ENCODE measurements at places on chromosomes 7 and 10.

- DNase-seq = no peak
Observed at GRCh38 chr7:51965454-51965853, 648.8 kb upstream of the COBL start.

DNA sequence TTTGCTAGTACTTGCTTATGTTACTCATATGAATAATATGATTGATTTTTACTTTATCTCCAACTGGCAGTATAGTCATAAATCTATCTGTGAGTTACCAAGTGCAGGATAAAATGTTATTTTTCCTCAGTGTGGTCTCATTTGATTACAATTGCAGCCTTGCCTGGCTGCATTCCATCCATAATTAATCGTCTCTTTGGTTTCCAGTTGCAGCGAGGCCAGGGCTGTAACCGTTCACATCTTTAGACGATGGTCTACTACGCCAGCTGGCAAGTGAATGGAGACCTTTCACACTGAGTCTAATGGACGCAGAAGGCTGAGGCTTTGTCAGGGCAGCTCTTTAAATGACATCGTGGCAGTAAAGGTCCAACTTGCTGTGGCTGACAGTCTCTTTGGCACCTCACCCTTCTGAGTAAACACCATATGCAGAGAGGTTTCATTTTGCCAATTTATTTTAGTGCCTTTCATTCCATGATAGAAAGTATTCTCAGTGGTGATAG, 84.0 kb downstream of the ARL4A start:
- DNase-seq = no peak

DNA sequence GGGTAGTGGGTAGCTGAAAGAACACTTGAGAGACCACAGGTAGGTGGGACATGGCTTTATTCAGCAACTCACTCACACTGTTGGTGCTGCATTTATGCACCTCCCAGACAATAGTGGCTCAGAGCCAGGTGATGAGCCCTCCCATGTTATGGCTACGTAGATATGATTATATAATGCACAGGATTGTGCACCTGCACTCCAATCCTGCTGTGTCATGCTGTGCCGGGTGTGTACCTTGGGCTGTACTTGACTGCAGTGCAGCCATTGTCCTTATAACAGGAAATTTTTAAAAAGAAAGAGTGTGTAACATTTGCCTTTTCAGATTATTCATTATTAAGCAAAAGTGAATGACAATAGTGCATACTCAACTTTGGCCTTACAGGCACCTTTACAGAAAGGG, 366.1 kb upstream of the BMPER start:
- no peak for DNase-seq

DNA sequence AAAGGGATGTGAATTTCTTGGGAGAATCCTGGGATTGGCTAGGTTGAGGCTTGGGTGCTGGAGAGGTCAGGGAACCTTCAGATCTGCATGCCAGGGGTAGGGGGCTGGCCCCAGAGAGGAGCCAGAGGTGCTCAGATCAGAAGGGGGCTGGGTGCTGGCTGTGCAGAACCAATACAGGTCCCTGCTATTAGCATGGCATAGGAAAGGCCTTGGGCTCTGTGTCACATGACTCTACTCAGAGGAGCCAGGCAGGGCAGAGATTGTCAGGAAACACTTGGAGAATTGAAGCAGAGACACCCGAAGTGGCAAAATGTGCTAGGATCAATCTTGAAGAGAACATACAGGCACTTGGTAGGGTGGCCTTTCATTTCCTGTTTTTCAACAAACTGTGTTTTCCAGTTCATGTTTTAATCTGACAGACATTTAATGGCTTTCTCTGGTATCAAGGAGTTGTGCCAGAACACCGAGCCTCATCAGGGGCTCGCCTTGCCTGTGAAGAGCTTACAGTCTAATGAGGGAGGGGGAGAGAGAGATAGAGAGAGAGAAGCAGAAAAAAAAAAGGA, 498.9 kb downstream of the RPS24 start:
- DNase-seq = no peak

- DNase-seq = no peak
Observed at GRCh38 chr7:93851536-93851935, 39.0 kb downstream of the TFPI2 start.

GRCh38 chr7:122597277-122597676, 101.6 kb downstream of the RNF133 start:
- DNase-seq = no peak

- no peak for DNase-seq
Observed at GRCh38 chr10:100983868-100984671, 3.2 kb downstream of the MRPL43 start.

DNA sequence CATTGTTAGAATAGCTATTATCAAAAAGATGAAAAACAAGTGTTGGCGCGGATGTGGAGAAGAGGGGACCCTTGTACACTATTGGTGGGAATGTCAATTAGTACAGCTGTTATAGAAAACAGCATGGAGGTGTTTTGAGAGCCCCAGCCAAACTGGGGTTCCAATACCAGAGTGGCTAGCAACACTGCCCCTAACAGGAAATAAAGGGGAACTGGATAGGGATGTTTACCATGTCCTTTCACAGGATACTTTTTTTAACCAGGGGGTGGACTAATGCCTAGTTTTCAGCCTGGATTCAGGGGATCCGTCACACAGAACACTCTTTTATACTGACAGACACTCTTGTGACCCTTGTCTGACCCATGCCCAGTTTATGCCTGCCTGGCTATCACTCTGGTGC, 6.9 kb upstream of the GSTK1 start:
- DNase-seq = no peak

GRCh38 chr7:6438427-6438826, 9.3 kb downstream of the DAGLB start:
- no peak for DNase-seq

- DNase-seq = no peak
Observed at GRCh38 chr10:121696854-121697253, 98.6 kb upstream of the FGFR2 start.

DNA sequence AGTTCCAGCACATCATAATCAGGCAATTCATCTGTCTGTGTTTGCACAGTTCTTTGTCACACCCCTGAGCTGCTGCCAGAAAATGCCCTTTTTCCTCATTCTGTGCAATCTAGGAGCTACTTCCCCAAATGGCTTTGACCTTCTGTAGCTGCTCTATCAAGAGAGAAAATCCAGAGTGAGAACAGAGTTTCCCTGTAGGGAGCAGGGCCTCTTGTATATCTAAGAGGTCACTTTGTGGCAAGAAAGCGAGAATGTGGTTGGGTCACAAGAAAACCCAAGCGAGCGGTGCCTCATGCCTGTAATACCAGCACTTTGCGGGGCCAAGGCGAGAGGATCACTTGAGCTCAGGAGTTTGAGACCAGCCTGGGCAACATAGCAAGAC, 24.3 kb downstream of the SLC29A3 start:
- no peak for DNase-seq

DNA sequence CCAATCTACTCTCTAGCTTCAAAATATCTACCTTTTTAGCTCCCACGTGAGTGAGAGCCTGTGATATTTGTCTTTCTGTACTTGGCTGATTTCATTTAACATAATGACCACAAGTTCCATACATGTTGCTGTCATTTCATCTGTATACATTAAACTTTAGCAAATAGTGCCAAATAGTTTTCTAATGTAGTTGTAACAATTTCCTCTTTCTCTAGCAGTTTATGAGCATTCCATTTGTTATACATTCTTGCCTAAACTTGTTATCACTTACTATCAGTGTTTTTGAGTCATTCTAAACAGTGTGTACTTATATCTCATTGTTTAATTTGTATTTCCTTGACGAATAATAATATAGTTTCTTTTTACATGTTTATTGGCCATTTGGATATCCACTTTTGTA, 77.2 kb downstream of the NEUROD6 start:
- no peak for DNase-seq

GRCh38 chr7:137886746-137887145, 40.0 kb upstream of the DGKI start:
- DNase-seq = no peak

- no peak for DNase-seq
Observed at GRCh38 chr10:122164815-122165483, 106.1 kb upstream of the BTBD16 start.

GRCh38 chr7:121480566-121481335, 84.6 kb upstream of the FAM3C start:
- no peak for DNase-seq

GRCh38 chr10:86630079-86630478, 24.3 kb upstream of the OPN4 start:
- DNase-seq = no peak
